ENCODE measurements at places on chromosomes 11 and 22. TPM values are rescaled to one million over a fixed set of nuclear protein-coding genes. Genes with fewer than 3 reads are reported as not detected.
A peak's percentile ranks its signal among the peaks of the same experiment; 100 is the strongest.

DNA sequence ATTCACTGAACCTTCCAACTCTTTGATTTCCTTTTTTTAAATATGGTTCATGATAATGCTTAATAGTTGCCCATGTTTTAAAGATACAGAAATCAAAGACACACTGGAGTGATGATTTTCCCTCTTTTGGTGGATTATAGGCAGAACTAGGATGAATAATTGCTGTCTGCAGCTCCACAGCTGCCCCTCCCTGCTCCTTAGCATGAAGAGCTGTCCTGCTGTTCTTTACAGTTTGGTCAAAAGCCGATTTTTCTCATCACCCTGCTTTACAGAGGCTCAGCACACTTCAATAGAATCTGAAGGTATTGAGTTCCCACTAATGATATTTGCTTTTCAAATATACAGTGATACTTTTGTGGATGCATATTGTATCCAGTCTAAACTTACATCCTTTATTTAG lies 202.6 kb downstream of the AASDHPPT start:
- DNase-seq: no peak

GRCh38 chr11:9741260-9741659 lies 77.4 kb downstream of the SWAP70 start:
- DNase-seq: no peak

DNA sequence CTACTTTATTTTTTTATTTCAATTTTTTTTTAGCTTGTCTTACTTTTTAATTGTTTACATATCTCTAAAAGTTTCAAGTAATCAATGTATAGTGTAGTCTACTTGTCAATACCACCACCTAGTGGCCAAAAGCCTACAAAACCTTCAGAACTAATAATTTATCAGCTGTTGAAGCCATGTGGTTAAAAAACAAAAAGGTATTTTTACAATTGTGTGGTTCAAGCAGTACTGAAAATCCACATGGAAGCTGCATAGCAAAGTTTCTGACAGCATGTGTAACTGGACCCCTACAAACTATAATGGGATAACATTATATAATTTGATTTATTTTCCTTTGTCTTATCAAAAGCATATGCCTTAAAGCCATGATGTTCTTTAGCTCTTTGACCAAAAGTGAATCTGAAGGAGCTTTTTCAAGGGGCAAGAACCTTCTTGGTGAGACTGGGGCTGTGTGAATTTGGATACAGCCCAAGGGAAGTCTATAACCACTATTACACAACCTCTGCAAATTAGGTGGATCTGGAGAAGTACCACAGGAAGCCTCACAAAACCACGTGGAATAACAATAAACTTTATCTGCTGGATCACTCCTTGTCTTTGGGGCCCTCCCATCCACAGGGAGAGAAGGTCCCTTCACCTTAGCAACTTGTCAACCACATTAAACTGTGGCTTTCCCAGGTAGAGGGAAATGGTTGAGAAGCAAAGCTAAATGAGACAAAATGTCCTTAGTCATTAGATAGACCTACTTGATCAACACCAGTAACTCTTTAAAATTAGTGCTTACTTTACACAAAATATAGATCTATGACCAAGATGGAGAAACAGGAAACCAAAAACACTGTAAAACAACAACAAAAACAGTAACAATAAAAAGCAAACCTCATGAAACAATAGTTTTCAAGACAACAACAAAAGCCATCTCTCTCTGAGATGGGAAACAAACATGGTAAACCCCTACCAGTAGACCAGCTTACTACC lies 9.9 kb downstream of the NARS2 start:
- peak; percentile 65 for DNase-seq

DNA sequence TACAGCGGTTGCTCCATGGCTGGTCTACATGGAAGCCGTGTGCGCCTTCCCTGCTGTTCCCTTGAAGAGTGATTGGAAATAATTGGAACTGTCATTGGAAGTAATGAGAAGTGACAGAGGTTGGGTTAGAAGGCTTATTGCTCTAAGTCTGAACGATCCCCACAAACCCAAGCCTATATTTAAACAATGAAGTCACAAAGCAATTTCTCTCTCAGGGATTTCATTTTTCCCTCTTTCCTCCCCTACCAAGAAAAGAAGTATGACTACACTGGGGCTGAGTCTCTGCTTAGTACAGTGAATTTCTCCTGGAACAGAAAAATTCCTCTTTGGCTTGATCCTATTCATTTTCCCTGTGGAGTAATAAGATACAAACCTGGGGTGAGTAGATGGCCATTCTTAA lies 7.8 kb downstream of the CLMP start:
- DNase-seq: no peak

GRCh38 chr11:117016747-117017146 lies 81.5 kb downstream of the SIK3 start:
- DNase-seq: no peak

DNA sequence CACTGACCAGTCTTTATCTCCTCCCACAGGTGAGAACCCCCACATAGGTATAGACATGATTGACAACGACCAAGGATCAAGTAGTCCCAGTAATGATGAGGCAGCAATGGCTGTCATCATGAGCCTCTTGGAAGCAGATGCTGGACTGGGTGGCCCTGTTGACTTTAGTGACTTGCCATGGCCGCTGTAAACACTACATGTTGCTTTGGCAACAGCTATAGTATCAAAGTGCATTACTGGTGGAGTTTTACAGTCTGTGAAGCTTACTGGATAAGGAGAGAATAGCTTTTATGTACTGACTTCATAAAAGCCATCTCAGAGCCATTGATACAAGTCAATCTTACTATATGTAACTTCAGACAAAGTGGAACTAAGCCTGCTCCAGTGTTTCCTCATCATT lies 76.5 kb downstream of the BTBD10 start:
- DNase-seq: no peak

Gene SLC35F2
- 22.0 TPM for total RNA-seq

Gene OR8D1
- not detected for total RNA-seq

All from mucosa of gallbladder (tissue), 1 donor.